ENCODE measurements at places on chromosomes 5 and 9.

- no peak for DNase-seq
Measured at GRCh38 chr5:147439254-147439653, 70.6 kb downstream of the DPYSL3 start.

- no peak for DNase-seq
Measured at GRCh38 chr5:39520232-39520572, 95.4 kb upstream of the DAB2 start.

GRCh38 chr5:59178071-59178470, 595.2 kb downstream of the RAB3C start:
- DNase-seq = no peak

- no peak for DNase-seq
Measured at GRCh38 chr5:179619776-179620175, 3.7 kb downstream of the HNRNPH1 start.

DNA sequence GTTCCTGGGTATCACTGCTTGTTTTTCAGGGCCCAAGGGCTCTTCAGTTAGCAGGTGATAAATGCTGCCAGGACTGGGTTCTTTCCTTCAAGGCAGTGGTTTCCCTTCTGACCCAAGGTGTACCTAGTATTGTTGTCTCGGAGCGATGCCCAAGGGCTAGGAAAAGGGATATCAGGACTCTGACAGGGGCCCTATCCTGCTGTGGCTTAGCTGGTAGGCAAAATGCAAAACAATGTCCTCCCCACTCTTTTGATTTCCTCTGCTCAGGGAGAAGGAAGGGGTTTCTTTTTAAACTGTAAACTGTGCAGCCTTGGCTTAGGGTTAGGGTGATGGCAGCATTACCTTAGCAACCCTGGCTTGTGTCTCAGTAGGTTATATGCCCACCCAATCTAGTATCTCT, 508.8 kb upstream of the CTNND2 start:
- no peak for DNase-seq

GRCh38 chr9:89776795-89777525, 172.1 kb downstream of the GADD45G start:
- DNase-seq = no peak

DNA sequence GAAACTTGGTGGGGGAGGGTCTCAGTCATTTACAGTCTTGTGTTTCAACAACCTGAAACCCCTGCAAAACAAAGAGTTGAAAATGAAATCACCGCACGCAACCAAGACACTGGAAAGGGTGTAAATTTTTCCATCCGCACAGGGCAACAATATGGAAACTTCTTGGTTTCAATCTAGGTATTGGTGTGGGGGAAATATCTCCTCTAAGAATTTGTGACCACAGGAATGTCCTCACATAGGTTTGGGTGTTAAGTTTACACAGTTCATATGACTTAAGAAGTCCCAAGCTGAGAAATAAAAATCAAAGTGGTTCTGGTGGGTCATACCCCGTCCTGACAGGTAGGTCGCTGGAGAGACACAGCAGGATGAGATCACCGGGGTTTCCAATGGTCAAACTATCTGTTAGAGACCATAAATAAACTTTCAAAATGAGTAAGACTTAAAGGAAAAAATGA, 51.9 kb upstream of the PIP5K1B start:
- DNase-seq = no peak

- no peak for DNase-seq
Measured at GRCh38 chr5:152277936-152278335, 127.1 kb downstream of the NMUR2 start.

- no peak for DNase-seq
Measured at GRCh38 chr5:27009540-27009915, 28.9 kb downstream of the CDH9 start.
